ENCODE measurements at places on chromosomes 13 and 19.

DNA sequence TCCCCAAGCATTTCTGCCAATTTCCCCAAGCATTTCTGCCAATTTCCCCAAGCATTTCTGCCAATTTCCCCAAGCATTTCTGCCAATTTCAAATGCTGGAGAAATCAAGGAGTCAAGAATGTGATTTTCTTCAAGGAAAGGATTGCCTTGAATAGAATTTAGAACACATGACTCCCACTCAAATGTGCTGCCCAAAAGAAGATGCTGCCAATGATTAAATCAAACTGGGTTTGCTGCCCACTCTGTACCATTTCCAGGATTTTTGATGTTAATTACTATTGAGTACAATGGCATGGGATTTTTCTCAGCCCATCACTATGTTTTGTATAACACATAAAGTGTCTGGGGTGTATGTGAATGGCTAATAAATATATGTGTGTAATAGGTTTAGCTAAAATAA lies 21.9 kb upstream of the ENOX1 start:
- DNase-seq = no peak

DNA sequence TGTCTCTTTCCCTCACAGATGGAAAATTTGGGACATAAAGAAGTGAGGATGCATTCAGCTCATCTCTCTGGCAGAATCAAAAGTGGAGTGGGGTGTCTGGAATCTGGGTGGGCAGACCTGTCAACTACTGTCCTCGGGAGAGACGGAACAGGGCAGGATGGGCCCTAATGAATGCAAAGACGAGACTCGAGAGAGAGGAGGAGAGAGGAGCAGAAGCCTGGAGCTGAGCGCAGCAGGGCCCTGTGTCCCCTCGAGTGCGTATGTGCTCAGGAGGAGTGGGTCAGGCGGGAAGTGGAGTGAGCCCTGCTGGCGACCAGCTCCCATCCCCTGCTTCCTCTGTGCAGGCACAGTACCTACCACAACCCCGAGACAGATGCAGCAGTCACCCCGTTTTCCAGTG lies 78.9 kb downstream of the TEX29 start:
- DNase-seq = no peak

DNA sequence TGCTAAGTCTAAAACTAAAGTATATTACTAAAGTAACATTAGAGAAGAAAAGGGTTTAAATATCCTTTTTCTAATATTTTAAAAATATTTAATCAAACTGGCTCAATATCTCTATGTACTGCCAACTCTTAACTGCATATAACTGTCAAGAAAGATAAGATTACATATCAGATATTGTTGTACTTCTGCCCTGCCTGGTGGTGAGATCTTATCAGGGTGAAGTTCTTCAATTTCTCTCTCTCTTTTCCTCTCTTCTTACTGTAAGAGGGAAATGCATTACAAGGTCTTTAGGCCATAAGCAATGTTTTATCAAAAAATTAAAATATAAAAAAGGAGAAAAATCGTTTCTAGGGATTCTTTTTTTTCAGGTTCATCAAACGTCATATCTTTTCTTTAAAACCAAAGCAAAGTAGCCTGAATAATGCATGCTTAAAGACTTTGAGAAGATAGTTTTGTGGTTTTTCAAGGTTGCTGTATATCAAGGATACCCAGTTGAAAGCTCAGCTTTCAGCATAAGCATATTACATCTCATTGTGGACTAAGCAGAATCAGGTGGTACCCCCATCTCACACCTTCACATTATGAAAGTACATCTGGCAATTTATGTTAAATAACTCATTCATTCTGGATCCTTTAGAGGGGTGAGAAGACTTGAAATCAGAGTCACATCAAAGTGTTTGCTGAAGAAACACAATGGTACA lies 1625.7 kb upstream of the SLC10A2 start:
- no peak for DNase-seq

DNA sequence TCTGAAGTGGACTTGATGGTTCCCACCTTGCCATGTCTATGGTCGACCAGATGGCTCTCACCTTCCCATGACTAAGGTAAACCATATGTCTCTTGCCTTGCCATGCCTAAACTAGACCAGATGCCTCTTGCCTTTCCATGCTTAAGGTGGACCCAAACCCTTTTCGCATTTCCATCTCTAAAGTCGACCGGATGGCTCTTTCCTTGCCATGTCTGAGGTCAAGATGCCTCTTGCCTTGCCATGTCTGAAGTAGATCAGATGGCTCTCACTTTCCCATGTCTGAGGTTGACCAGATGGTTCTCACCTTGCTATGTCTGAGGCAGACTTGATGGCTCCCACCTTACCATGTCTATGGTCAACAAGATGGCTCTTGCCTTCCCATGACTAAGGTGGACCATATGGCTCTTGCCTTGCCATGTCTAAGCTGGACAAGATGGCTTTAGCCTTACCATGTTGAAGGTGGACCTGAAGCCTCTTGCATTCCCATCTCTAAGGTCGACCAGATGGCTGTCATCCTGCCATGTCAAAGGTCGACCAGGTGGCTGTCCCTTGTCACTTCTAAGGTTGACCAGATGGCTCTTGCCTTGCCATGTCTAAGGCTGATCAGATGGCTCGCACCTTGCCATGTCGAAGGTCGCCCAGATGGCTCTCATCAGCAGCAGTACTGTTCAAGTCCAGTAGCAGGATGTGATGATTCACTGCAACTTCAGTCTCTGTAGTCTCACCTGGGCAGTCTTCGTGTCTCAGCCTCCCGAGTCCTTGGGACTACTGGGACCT lies 1439.4 kb downstream of the UQCRFS1 start:
- DNase-seq = no peak

DNA sequence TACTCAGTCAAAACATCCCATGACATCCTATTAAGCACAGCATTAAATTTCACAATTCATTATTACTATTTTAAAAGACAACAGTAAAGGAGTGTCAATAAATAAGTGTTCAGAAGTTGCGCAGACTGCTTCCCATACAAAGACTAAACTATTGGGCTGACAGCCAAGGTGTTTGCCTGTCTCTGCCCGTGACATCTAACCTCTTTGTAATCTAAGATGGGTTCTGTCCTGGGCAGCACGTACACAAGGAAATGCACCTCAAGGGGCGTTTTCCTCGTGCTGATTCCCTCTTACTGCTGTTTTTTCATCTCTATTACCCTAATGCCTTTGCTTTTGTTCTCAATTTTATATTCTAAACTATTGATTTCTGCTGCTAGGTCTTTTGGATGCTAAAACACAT lies 216.3 kb downstream of the NHLRC3 start:
- DNase-seq = no peak

GRCh38 chr13:30647824-30648521 lies 30.3 kb downstream of the USPL1 start:
- no peak for DNase-seq

GRCh38 chr13:48975101-48975855 lies 434 bp upstream of the FNDC3A start:
- DNase-seq = peak; percentile 72

DNA sequence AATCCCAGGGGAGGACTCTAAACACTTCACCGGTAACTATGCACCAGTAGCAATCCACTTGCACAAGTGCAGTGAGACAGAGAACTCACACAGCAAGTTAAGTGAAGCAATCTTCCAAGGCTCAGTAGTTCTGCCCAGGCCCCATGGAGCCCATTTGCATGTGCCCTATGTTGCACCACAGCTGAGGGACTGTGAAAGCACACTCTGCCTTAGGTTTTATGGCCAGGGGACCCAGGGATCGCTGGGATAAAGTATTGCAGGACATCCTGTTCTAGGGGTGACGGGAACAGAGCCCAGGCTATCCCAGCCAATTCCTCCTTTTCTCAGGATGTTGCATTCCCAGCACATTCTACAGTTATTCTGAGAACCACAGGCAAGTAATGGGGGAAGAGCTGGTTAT lies 6.0 kb upstream of the AMER2 start:
- no peak for DNase-seq

- peak; percentile 55 for DNase-seq
Observed at GRCh38 chr19:43651758-43652545, 12.3 kb upstream of the CADM4 start.

DNA sequence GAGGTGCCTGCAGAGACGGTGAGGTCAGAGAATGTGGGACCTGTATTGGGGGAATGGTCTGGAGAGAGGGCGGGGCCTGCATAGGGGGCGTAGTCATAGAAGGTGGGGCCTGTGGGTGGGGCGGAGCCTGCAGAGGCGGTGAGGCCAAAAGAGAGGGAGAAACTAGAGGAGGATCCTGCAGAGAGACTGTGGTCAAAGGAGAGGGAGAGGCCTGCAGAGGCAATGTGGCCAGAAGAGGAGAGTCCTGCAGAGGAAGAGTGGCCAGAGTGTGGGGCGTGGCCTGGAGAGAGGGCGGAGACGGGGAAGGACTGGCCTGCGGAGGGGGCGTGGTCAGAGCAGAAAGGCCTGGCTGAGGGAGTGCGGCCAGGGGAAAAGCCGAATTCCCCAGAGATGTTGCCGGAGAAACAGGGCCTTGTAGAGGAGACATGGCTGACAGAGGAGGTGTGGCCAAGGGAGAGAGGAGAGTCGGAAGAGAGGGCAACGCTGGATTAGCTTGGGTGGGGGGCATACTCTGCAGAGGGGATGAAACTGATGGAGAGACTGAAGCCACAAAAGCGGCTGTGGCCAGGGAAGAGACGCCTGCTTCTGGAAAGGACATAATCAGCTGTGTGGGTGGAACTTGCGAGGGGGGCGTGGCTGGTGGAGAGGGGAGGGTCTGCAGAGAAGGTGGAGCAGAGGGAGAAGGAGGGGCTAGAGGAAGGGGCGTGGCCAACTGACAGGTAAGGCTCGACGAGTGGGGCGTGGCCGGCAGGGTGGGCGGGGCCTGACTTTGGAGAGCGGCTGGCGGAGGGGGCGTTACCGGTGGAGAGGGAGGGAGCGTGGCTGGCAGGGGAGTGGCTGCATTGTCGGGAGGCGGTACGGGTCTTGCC lies 2.5 kb downstream of the PRR36 start:
- peak; percentile 90 for DNase-seq

DNA sequence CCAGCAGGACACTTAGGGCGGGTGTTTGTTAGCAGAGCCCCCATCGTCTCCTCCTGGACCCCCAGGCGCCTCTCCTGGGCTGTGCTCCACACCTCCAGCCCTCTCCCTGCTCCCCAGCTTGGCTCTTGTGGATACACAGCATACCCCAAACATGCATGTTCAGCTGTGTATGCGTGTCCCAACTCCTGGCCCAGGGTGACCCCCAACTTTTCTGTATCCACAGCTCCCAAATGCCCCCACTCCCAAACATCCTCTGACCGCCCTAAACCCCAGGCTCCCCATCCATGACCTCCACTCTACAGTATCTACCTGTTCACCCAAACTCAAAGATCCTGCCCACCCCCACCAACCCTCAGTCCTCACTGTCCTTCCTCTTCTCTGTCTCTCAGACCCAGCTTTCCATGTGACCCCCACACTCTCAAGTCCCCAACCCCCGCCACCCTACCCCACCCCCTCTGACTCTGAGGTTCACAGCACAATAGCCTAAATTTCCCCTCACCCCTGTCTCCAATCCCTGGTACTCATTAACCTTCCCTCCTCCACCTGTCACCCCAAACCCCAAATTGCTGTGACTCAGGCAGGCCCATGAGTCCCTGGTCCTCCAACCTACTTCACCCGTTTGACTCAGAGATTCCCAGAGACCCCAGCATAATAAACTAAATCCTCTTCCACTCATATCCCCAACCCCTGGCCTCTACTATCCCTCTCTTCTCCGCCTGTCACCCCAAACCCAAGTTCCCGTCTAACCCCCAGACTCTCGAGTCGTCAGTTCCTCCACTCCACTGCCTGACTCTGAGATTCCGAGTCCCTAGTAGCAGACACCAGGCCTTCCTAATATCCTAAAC lies 968 bp downstream of the UBE2M start:
- DNase-seq = no peak

DNA sequence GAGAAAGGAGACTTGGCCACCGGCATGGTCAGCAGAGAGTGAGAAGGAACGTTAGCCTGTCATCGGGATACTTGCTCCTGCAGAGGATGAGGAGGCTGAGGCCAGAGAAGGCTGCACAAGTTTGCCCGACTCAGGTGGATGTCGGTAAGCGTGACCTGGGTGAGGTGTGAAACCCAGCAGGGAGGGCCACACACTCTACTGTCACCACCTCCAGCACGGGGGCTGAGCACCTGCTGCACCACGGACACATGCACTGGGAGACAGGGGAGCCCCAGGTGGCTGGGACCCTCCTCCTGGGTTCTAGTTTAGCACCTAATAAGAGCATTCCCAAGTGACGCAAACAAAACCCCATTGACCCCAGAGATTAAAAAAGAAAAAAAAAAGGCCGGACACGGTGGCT lies 17.3 kb downstream of the MLLT1 start:
- DNase-seq = no peak

DNA sequence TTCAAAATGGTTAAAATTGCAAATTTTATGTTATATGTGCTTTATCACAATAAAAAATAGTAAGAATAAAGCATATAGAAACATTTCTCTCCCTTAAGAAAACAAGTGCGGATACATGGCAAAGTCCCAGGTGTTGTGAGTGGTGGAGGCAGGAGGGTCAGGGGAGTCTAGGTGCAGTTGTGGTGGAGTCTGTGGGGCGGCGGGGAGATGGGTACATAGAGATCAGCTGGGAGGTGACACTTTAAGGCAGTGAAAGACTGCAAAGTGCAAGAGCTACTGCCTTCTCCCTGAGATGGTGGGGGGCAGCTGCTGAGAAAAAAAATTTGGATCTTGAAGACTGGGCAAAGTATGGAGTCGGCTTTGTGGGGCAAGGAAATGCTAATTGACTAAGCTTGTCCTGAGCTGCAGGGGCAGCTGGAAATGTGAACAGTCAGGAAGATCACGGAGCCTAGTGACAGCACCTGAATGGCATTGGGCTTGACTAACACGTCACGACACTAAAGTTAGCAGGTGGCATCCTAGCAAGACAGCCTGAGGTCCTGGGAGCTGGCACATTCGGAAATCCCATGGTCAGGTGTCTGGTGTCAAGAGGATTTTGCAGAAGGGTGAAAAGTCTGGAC lies 72.9 kb upstream of the IRS2 start:
- DNase-seq = no peak

- no peak for DNase-seq
Observed at GRCh38 chr19:1924320-1924961, 16.5 kb upstream of the CSNK1G2 start.

DNA sequence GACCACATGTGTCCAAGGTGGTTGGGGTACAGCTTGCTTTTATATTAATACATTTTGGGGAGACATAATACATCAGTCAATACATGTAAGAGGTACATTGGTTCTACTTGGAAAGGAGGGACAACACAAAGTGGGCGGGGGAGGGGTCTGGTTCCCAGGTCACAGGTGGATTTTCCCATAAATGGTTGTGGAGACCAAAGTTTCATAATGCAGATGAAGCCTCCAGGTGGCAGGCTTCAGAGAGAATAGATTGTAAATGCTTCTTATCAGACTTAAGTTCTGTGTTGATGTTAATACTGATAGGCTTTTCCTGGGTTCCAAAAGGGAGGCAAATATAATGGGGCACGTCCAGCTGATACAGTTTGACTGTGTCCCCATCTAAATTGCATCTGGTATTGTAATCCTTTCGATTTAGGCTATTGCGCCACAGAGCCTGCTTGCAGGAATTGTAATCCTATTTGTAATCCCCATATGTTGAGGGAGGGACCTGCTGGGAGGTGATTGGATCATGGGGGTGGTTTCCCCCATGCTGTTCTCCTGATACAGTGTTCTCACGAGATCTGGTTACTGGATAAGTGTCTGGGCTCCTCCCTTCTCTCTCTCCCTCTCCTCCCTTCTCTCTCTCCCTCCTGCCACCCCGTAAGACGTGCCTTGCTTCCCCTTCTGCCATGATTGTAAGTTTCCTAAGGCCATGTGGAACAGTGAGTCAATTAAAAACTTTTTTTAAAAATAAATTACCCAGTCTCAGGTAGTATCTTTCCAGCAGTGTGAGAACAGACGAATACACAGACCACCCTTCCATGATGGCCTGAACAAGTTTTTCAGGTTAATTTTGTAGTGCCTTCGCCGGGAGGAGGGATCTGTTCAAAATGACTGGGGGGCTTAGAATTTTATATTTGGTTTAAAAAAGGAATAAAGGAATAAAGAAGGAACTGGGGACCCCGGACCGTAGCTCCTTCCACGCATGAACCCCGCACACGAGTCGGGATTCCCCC lies 44.9 kb downstream of the ZNF823 start:
- DNase-seq = no peak
